ENCODE measurements at places on chromosomes 12 and 14.

GRCh38 chr12:14935031-14935430 lies 3.3 kb downstream of the ERP27 start:
- DNase-seq = no peak

DNA sequence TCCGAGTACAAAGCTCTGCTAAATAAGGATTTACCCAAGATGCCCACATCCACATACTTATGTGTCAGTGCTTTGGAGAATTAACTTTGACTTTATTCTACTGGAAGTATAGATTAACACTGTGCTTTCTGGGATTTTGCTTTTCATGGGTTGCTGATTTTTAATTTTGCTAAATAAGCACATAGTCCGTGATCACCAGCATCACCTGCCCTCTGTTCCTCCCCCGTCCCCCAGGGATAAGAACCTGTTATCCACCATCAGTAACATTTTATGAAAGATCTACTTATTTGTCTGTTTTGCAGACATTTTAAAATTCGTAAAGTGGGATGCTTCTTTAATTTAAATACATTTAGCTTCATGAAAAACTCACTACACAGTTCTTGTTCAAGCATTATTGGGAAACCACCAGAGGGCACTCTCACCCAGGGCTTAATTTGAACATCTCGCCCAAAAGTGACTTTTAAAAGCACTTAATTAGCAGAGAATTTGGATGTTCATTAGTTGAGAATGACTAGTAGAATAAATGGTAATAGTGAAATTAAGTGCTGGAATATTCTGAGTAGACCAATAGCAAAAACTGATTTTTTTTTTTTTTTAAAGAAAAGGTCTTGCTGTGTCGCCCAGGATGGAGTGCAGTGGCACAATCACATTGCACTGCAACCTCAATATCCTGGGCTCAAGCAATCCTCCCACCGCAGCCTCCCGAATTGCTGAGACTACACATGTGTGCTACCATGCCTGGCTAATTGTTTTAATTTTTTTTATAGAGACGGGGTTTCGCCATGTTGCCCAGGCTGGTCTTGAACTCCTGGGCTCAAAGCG lies 35.7 kb downstream of the MRPL42 start:
- DNase-seq = peak; percentile 42

- no peak for DNase-seq
These were observed 558.8 kb upstream of the FBXO33 start for GRCh38 chr14:39991041-39991440.

DNA sequence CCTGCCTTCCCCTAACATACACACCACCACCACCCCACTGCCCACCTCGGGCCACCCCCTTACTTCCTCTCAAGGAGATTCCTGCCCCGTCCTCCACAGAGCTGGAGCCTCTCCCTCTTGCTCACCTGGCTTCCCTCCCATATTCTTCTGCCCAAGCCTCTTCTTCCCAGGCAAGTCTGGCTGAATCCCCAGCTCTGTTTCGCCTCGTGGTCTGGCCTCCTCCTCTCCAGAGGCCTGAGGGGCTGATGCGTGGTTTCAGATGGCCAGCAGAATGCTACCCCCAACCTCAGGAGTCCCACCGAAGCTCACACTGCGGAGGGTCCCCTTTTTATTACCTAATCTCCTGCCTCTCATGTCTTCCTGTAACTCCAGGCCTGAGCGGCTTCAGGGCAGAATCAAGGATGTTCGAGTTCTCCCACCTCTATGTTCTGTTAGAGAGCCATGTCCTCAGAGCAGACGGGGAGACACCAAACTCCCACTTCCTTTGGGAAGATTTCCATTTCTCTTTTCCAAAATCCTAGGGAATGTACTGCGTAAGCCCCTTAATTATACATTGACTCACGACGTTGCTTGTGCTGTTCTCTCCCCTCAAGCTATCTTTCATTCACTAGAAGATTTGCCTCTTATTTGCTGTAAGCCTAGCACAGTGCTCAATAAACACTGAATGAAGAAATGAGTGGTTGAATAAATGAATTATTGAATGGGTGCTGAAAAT lies 33.9 kb upstream of the LTBP2 start:
- no peak for DNase-seq

DNA sequence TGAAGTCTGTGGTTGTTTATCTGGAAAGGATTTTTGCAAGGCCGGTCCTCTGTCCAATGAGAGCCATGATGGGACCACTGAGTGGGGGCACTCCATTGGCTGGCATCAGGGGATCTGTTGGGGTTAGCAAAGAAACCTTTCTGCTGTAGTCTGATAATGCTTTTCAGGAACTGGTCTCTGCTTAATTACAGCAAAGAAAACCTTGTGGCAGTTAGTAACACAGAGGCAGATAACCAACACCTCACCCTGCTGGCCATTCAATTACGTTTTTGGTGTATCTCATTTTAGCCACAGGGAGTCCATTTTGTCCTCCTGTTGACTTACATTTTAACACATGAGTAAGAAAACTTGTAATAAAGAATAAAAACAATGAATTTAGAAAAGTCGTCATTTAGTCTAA lies 629.3 kb upstream of the MDGA2 start:
- DNase-seq = no peak

GRCh38 chr12:116152268-116152667 lies 125.2 kb downstream of the MED13L start:
- DNase-seq = no peak

- DNase-seq = no peak
These were observed 15.5 kb upstream of the PLA2G1B start for GRCh38 chr12:120343039-120343537.

DNA sequence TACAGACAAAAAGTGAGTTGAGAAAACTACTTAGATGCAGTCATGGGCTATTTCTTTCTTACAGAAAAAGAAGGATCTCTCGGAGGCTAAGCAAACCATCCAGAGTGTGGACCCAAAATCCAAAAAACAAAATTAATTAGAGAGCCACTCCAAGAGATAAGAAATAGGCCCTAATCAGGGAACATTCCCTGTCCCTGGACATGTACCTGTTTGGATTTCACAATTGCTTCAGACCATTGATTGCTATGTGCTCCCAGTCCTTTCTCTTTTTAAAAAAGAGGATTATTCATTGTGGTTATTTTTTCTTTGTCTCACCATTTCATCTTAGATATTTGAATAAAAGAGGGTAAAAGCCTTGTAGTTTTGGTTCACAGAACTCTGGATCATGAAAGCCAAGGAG lies 549.9 kb downstream of the ETNK1 start:
- DNase-seq = no peak

GRCh38 chr12:46401662-46402061 lies 29.1 kb upstream of the SLC38A2 start:
- DNase-seq = no peak

- DNase-seq = no peak
These were observed 21.5 kb downstream of the SLC7A8 start for GRCh38 chr14:23162005-23162404.

- no peak for DNase-seq
These were observed 87.6 kb upstream of the SSTR1 start for GRCh38 chr14:38120109-38120508.

DNA sequence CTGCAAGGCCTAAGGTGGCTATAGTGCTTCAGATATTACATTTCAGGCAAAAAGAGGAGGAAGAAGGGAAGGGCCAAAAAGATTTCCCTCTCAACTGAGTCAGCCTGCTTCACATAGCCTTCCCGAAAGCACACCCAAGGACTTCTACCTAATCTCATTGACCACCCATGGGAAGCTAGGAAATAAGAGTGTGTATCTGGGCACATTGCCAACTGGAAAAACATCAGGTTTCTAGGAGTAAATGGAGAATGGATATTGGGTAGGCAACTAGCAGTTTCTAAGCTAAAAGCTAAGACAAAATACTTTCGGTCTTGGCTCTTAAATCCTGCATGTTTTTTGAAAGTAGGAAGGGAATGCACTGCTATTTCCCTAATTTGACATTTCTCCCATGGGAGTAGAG lies 221.7 kb upstream of the GRIP1 start:
- DNase-seq = no peak

- DNase-seq = no peak
These were observed 617.2 kb downstream of the MED13L start for GRCh38 chr12:115660211-115660805.

- DNase-seq = peak; percentile 56
These were observed 7.0 kb downstream of the CORO1C start for GRCh38 chr12:108724054-108724889.

DNA sequence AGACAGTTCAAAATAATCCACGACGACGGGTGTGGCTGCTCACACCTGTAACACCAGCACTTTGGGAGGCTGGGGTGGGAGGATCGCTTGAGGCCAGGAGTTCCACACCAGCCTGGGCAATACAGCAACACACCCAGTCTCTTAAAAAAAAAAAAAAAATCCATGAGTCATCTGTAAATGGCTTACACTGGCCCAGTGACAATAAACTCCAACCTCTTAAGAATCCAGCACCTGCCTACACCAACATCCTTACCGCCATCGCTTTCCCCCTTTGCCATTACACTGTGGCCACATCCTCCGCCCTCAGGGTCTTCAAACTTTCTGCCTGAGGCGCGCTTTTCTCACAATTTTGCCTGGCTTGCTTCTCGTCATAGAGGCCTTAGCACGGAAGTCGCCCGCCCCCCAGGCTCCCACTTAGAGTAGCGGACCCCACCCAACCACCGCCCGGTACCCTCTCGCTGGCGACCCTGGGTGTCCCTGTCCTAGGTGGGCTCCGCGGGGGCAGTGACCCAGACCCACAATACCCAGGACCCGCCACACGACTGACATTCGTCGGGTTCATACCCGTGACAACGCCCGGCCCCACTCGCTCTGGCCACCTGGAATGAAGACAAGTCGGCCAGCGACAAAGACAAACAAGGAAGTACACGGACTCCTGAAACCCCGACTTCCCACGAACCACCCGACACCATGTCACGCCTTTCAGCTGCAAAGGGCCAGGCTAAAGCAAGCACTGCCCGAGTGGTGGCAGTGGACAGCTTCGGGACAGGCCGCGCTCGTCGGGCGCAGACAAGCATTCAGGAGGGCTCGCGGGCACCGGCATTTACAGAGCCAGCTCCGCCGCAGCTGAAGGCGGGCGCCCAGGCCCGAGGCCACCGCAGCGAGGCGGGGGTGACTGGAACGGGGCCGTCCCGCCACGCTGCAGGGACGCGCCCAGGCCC lies 636 bp downstream of the GOLGA3 start:
- DNase-seq = no peak

DNA sequence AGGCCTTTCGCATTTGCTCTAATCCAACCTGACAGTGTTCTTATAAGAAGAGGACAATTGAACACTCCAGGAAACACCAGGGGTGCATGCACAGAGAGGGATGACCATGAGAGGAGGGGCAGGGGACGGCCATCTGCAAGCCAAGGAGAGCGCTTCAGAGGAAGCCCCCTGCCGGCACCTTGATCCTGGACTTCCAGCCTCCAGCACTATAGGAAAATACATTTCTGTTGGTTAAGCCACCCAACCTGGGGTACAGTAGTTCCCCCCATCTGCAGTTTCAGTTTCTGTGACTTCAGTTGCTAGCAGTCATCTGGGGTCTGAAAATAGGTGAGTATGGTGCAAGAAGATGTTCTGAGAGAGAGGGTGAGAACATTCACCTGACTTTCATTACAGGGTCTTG lies 64.7 kb downstream of the CLMN start:
- no peak for DNase-seq

- DNase-seq = peak; percentile 70
These were observed 10.5 kb downstream of the ZFP36L1 start for GRCh38 chr14:68782091-68782981.

GRCh38 chr14:33839193-33840076 lies 111.4 kb downstream of the EGLN3 start:
- peak; percentile 66 for DNase-seq

DNA sequence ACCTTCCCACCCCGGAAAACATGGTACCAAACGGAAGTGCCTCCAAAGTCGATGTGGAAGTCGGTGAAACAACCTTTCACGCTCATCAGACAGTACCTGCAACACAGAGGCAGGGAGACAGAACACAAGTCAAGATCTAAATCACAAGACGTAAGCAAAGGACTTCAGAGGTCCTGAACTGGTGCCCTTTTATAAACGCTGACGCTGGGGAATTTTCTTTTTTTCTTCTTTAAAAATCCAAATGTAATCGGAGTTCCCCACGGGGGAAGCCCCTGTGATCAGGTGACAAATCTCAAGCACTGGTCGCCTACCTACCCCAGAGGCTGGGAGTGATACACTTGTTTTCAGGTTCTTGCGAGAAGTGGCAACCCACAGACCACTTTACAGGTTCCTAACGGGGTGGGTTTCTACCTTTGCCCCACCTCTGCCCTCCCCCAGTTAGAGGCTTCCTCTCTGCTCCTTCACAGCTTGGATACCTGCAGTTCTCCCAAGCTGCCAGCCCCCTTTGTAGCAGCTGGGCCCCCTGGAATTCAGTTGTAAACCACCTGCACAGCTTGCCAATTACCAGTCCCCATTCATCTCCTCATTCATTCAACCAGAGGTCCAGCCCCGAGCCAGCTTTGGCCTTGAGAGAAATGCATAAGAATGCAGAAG lies 46.2 kb downstream of the KDM2B start:
- peak; percentile 81 for DNase-seq

- DNase-seq = no peak
These were observed 37.8 kb downstream of the EIF2S3B start for GRCh38 chr12:10543499-10543898.

GRCh38 chr14:39946807-39947206 lies 514.6 kb upstream of the FBXO33 start:
- DNase-seq = no peak

- no peak for DNase-seq
These were observed 22.0 kb downstream of the LTBR start for GRCh38 chr12:6405963-6406362.

GRCh38 chr14:50218501-50218900 lies 12.9 kb downstream of the SOS2 start:
- no peak for DNase-seq

GRCh38 chr14:34038358-34039057 lies 87.6 kb upstream of the EGLN3 start:
- DNase-seq = no peak

DNA sequence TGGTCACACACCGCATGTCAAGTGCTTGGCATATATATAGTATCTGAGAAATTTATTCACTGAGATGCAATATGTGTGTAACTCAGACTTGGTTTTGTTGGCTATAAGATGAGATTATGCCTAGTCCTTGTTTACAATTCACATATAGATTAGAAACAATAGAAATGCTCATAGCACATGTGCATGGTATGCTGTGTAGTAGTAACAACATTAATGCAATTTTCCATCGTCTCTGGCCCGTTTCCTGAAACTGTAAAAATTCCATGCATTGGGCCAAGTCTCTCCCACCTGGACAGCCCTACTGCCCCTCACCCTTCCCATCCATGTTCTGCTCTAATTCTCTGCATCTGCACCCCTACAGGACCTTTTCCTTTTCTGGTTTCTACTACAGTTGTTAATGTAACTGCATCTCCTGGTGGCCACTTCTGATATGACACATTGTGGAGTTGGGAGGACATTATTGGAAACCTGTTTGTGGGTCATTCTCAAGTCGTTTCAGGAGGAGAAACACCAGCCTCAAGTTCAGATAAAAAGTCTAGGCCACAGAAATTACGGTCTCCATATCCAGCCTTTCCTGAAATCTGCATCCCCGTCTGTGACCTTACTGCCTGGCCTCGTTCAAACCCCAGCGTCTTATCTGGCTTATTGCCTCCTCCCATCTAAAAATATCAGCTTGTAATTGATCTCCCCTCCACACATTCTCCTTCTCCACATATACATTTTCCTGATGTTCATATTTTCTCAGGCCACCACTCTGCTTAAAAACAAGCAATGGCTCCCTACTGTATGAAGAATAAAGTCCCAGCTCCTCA lies 37.5 kb downstream of the EMP1 start:
- no peak for DNase-seq

All from CD4-positive, alpha-beta T cell treated with Interleukin-1 beta for 1 hour (primary cell).